Karpas-422 (cell line): ENCODE measurements at places on chromosomes 1 and 21.

DNA sequence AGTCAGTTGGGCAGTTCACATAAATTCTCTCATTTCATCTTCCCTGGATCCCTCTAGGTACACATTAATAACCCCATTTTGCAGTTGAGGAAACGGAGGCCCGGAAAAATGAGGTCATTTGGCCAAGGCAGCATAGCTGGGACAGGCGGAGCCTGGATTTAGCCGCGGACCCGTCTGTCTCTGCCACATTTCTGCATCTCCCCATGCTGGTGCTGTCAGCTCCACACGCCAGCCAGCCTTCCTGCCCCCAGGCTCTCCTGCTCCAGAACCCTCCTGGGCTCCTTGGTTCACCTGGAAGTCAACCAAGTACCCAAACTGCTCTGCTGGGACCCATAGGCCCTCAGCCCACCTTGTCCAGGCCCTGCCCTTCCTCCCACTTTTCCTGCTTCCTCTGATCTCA is 7.6 kb downstream of the FOXO6 start:
- no peak for DNase-seq

DNA sequence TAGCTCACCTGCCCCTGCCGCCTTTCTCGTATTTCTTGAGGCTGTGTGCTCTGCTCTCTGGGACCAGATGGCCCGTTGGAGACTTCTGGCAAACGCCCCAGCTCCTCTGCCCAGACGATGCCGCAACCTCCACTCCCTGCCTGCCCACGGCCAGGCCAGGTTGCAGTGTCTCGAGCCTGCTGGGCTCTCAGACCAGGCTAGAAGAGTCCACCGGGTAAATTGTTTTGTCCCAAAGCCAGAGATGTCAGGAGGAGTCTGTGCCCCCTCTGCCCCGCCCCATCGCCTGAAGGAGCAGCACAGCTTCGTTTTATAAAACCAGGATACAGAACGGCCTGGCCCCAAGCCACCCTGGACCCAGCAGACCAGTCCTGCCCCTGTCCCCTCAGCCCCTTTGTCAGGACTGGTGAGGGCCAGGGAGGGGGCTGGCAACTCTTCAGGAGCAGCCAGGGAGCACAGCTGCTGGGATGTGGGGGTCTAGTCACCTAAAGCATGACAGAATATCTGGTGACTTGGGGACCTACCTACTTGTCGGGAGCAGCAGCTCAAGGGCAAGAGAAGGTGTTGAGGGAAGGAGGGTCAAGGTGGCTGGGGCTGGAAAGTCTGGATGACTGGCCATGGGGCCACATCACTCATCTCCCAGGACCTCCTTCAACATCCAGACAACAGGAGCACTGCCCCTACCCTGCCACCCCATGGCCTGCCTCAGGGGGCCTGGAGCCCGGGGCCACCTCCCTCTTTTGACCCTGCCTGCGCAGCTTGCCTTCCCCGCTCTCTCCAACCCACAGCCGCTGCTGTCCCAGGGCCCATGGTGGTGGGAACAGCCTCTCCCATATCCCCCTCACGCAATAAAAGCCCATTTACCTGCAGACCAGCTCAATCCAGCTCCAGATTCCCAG is 33.9 kb upstream of the LBR start:
- DNase-seq: no peak

GRCh38 chr1:115331558-115332331 is 6.3 kb downstream of the NGF start:
- no peak for DNase-seq

DNA sequence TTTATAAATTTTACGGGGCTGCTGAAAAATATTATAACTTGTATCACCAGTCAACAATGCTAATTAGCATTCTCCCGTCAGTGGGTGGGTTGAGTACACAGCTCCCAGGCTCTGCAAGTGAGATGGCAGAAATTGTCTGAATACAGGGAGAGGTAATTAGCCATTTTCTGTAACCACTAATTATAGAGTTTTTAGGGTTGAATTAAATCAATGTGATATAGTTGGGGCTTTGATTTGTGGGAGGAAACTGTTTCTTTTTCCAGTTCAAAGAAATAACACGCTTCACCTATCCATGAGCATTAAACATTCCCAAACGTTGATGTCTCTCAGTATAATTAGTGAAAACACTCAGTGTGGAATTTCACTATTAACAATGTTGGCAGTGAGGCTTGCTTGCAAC is 1.5 kb downstream of the VANGL1 start:
- DNase-seq: no peak

GRCh38 chr1:6860401-6860800 is 75.1 kb downstream of the CAMTA1 start:
- no peak for DNase-seq

GRCh38 chr1:54565113-54565501 is 17.1 kb downstream of the ACOT11 start:
- no peak for DNase-seq

GRCh38 chr1:94000510-94001282 is 91.5 kb upstream of the GCLM start:
- DNase-seq: no peak

GRCh38 chr21:15976807-15977206 is 247.0 kb downstream of the USP25 start:
- peak; percentile 60 for DNase-seq

DNA sequence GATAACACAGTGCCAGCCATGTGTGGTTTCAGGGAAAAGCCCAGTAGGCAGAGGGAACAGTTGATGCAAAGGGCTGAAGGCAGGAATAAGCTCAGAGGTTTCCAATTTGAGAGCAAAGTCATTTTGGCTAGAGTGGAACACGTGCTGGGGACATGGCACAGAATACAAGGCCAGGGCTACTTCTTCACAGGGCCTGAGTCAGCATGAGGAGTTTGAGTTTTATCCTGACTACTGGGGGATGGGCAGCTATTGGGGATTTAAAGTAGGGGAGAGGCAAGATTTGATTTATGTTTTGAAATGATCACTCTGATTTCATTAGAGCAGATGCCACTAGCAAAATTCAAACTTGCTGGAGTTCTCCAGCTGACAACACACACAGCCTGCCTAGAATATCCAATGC is 241.1 kb upstream of the CSF3R start:
- DNase-seq: no peak

- DNase-seq: no peak
Observed at GRCh38 chr1:7084232-7084894, 299.1 kb downstream of the CAMTA1 start.

- DNase-seq: no peak
Observed at GRCh38 chr1:110444561-110444960, 6.4 kb upstream of the PROK1 start.

DNA sequence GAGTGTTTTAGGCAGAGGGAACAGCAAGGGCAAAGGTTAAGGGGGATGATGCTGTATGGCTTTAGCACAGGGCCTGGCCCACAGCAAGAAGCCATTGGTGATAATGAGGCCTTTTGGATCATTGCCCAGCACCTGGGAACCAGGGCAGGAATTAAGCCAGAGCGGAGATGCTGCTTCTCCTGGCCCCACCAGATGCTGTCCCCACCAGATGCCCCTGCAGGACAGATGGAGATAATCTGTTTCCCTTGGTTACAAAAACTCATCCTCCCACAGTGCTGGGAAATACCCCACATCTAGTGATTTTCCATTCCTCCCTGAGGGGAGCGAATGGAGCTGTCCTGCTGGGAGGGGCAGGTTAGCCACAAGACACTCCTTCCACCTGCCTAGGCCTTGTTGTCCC is 18.8 kb downstream of the OPRD1 start:
- DNase-seq: no peak

GRCh38 chr1:171935664-171936063 is 94.4 kb downstream of the DNM3 start:
- DNase-seq: no peak

DNA sequence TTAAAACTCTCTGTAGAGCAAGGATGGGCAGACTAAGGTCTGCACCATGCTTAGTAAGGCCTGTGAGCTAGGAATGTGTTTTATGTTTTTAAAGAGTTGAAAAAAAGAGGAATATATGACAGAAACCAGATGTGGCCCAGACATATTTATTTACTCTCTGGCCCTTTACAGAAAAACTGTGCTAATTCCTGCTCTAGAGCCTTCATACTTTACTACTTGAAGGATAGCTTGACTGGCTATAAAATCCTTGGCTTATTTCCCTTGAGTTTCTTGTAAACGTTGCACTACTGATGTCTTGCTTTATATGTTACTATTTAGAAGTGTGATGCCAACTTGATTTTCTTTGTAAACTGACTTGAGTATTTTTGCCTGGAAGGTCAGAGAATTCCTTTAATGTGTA is 33.5 kb downstream of the CTBS start:
- no peak for DNase-seq

- no peak for DNase-seq
Observed at GRCh38 chr1:41673806-41674205, 189.3 kb upstream of the EDN2 start.

- no peak for DNase-seq
Observed at GRCh38 chr1:182835806-182836205, 3.3 kb upstream of the DHX9 start.

- peak; percentile 87 for DNase-seq
Observed at GRCh38 chr1:168676029-168676812, 52.8 kb downstream of the DPT start.

DNA sequence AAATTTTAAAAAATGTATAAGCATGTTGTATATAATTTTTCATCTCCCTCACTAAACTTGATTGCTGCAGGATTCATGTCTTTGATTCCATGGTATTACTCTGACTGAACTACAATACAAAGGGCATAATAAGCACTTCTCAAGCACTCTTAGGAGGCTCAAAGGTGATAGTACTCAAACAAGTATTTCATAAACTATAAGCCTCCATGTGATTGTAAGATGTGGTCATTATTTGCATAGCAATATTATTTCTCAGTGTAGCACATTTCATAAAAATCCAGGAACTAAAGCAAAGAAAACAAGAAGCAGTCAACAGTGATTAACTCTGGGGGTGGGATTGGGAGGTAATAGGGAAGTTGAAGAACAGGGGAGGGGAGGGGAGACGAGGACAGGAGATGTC is 106.2 kb upstream of the DPT start:
- DNase-seq: no peak

- no peak for DNase-seq
Observed at GRCh38 chr1:235366286-235366685, 941 bp upstream of the TBCE start.

GRCh38 chr1:225699336-225699735 is 46.4 kb upstream of the ENAH start:
- DNase-seq: no peak

DNA sequence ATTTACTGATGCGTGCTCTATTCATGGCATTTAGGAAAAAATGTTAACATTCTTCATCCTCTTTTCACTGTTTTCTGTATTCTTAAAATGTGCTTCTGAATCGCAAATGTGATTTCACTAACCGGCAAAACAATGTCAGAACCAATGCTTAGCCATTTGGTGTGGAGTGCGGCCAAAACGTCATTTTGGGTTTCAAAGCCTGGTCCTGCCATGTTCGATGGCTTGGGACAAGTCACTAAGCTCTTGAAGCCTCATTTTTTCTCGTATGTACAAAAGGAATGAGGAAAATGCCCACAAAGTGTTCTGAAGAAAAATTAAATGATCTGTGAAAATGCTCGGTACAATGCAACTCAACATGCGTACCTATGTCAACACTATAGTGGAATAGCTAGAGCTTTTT is 175.3 kb downstream of the APP start:
- DNase-seq: no peak

GRCh38 chr21:34579411-34579810 is 35.5 kb downstream of the RCAN1 start:
- DNase-seq: no peak

DNA sequence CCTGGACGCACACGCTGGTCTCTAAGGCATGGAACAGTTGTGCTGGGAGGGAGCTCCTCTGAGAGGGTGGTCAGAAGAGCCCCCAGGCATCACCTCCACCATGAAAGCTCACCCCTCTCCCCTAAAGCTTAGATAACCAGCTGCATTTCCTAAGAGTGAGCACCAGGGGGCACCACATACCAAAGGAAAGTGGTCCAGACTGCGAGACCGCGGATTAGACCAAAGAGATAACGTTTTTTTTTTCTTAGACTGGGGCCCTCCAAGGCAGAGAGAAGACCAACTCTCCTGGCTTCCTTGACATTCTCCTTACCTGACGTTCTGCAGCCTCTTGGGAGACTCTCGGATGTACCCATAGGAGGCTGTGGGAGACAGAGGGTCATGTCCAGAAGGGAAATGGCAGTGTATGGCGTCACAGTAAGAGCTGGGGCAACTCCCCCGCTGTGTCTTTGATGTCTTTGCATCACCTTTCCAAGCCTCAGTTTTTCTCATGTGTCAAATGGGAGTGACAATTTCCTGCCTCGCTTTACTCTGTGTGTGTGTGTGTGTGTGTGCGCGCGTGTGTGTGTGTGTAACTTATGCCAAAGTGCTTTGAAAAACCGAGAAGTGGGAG is 12.3 kb upstream of the IFNLR1 start:
- DNase-seq: peak; percentile 90

- no peak for DNase-seq
Observed at GRCh38 chr1:93658188-93658587, 23.4 kb downstream of the BCAR3 start.

DNA sequence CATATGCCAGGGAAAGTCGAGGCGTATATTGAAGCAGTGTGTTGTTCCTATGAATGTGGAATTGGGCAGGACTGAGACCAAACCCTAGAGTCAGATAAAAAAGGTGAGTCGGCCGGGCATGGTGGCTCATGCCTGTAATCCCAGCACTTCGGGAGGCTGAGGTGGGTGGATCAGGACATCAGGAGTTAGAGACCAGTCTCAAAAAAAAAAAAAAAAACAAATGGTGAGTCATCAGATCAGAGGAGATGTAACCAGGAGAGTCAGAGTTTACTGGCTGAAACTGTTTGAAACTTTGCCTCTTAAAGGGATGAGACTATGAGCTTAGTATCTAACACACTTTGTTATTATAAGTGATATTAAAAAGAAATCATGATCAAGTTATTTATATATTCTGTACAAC is 26.4 kb upstream of the SYCP1 start:
- no peak for DNase-seq

DNA sequence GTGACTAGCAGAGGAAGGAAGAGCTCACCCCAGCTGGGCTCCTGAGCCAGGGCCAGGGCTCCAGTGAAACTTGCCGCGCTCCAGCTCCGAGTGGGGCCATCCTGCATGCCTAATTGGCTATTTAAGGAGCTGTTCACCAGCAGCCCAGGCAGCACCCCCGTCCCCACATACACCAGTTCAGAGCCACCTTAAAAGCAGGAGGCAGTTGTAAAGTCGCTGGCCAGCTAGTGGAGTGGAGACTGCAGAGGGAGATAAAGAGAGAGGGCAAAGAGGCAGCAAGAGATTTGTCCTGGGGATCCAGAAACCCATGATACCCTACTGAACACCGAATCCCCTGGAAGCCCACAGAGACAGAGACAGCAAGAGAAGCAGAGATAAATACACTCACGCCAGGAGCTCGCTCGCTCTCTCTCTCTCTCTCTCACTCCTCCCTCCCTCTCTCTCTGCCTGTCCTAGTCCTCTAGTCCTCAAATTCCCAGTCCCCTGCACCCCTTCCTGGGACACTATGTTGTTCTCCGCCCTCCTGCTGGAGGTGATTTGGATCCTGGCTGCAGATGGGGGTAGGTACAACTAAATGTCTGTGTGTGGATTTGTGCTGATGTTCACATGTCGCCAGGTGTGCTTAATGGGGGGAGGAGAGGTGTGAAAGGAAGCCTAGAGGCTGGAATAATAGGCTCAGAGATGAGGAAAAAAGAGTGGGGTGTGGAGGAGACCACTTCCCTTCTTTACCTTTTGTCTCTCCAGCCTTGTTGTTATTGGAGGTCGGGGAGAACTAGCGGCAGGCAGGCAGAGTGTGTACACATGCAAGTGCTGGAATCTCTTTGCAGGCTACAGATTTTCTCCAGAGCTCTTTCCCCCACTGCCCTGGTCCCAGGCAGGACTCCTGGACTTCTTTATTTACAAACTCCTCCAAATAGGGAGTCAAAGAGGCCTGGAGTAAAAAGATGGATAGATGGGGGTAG is at the start of gene CA14:
CA14 (plus strand) TSS at position 151 of the 962 bp plus-strand sequence; CDS start at position 506, 355 bp downstream.
- DNase-seq: no peak
